ENCODE measurements at places on chromosomes 5 and 9. TPM values are rescaled to one million over a fixed set of nuclear protein-coding genes. Genes with fewer than 3 reads are reported as not detected.
A peak's percentile ranks its signal among the peaks of the same experiment; 100 is the strongest.

DNA sequence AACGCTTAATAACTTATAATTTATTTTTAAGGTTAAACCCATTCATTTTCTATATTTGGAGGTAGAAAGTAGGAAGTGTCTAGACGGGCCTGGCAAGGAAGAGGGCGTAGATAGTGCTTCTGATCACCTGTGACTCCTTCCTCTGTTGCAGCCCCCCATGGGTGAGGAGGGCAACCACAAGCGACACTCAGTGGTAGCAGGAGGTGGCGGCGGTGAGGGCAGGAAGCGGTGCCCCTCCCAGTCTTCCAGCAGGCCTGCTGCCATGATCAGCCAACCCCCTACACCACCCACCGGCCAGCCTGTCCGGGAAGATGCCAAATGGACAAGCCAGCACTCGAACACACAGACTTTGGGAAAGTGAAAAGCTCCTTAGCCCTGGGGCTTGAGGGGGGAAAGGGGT is 36.7 kb downstream of the FAXDC2 start:
- peak; percentile 47 for DNase-seq

DNA sequence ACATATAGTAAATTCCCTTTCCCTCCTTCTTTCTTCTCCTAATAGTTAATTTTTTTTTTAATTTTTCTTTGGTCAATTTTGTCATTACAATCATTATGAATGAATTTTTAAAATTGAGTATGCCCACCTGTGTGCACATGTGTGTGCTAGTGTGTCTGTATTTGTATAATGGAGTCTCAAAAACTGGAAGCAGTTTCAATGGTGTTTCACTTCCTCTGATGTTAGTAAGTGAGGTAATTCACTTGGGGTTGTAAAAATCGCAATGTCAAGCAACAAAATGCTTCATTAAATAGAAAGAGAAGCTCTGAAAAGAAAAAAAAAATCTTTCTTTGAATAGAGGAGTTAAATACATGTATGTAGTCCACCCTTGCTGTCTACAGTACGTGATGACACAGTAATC is 1467.6 kb upstream of the NUDT12 start:
- no peak for DNase-seq

DNA sequence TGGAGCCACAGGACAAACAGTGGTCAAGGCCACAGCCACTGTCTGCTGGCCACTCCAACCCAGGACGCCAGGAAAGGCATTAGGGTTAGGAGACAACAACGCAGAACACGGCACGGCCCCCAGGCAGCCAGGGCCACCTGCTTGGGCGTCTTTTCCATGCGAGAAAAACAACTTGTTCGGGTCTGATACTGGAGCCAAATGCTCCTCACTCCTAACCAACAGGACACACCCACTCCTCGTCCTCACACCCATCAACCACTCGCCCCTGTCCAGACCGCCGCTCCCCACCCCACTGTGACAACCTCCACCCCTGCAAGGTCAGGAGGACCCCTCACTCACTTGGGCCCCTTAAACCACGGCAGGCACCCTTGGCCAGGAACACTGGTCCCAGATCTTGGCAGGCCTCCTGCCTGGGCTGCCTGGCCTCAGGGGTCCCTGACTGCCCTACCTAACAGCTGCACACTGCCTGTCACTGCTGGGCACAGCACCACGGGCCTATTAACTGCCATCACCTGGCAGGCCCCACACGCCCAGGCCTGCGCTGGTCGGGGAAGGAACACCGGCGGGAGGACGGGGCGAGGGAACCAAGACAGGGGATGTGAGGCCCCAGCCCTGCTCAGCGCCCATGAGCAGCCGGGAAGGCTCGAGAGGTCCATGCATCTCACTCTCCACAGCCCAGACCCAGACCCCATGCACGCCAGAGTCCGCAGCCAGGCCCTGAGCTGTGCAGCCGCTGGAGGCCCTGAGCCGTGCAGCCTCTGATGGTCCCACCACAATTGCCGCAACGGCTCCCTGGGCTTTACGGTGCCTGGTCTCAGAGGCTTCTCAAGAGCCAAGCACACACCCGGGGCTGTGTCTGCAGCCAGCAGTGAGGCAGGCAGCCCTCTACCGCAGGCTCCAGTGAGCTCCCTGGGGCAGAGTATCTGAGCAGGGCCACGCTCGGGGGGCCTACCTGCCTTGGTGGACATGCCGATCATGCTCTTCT is 13.8 kb downstream of the CLPTM1L start:
- DNase-seq, result no peak

GRCh38 chr5:168802337-168802736 is 223.2 kb upstream of the PANK3 start:
- no peak for DNase-seq

Gene CDK9
- 127 TPM for total RNA-seq

Gene PCDHA11
- 1.4 TPM for total RNA-seq

Gene CER1
- not detected for total RNA-seq
